ENCODE measurements at places on chromosomes 11 and 22.

DNA sequence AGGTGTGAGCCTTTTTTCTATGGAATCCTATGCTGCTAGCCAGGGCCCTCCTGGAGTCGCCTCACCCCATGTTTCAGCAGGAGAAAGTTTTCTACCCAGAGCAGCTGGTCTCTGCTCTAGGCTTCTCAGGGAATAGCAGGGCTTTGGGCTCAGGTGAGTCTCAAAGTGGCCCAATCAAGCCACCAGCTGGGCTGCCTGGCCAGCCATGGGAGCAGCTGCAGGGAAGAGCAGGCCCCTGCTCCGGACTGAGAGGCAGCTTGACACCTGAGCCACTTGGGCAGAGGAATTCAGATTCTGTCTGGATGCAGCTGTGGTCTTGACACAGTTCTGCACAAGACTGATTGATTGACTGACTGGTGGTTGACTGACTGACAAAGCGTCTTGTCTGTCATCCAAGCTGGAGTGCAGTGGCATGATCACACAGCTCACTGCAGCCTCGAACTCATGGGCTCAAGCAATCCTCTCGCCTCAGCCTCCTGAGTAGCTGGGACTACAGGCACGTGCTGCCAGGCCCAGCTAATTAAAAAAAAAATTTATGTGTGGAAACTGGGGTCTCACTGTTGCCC, 57.5 kb upstream of the ARFGAP3 start:
- DNase-seq: no peak

- DNase-seq: no peak
Measured at GRCh38 chr22:38964306-38964705, 6.9 kb downstream of the APOBEC3A start.

DNA sequence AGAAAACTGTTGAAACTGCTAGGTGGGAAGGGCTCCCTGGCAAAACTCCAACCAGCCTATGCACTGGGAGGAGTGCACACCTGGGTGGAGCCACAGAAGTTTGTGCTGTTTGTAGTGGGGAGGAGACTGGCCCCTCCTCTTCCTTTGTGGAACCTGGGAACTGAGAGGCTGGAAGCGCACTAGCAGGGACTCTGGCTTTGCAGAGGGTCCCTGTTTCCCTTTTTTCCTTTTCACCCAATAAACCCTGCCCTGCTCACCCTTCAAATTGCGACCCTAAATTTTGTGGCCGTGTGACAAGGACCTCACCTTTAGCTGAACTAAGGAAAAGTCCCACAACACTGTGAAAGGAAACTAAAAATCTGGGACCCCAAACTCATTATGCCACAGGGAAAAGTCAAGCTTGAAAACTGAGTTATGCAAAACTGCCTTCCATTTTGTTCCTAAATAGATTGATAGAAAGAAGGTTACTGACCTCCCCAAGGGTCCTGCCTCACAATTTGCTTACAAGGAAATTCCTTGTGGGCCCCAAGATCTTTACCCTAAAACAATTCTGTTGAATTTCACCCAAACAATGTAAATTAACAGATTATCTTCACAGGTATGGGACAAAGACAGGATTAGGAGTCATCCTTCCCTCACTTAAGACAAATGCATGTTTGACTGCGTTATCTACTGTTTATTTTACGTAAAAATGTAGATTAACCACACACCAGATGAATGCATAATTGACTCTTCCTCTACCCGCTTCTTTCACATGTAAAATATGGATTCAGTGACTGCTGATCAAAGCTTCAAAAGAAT, 81.0 kb downstream of the SLC36A4 start:
- no peak for DNase-seq

DNA sequence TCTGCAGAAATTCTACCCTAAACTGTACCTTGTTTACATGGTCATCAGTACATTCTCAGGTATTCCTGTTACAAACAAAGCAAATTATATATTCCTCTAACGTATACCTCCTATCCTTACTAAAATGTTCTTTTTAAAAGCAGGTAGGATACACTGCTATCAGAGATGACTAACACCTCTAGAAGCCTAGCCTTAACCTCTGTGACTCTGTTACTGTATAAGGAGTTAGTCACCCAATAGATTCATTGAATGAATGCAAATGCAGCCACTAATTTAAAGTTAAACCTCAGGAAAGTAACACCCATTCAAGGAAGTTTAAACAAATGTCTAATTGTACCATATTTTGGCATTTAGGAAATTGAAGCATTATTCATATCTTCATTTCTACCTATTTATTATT, 82.2 kb downstream of the FCHSD2 start:
- no peak for DNase-seq

DNA sequence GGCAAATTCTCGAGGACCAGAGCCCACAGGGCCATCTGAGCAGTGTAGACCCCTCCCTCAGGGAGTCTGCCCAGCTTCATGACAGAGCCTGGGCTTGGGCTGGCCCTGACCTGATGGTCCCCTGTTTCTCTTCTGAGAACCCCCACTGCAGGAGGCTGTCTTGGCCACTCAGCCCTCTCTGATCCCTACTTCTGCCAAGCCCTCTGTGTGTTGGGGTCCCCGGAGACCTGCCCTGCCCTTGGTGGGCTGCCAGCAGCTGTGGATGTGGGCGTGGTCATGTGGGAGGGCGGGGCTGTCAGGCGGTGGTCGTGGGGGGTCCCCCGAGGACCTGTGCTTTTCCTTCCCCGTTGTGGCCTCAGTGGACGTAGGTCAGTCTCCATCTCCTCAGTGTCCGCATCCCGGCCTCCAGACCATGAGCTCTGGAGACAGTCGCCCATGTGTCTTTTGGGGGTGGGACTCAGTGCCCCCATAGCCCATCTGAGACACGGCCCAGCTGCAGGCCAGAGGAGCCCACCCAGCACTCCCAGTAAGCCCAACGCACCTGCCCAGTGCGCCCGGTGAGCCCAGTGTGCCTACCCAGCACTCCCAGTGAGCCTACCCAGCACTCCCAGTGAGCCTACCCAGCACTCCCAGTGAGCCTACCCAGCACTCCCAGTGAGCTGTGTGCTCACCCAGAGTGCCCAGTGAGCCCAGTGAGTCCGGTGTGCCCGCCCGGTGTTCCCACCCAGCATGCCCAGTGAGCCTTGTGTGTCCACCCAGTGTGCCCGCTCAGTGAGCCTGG, 409.2 kb downstream of the TBC1D22A start:
- no peak for DNase-seq

- DNase-seq: no peak
Measured at GRCh38 chr11:116864531-116864930, 27.1 kb upstream of the APOA1 start.

DNA sequence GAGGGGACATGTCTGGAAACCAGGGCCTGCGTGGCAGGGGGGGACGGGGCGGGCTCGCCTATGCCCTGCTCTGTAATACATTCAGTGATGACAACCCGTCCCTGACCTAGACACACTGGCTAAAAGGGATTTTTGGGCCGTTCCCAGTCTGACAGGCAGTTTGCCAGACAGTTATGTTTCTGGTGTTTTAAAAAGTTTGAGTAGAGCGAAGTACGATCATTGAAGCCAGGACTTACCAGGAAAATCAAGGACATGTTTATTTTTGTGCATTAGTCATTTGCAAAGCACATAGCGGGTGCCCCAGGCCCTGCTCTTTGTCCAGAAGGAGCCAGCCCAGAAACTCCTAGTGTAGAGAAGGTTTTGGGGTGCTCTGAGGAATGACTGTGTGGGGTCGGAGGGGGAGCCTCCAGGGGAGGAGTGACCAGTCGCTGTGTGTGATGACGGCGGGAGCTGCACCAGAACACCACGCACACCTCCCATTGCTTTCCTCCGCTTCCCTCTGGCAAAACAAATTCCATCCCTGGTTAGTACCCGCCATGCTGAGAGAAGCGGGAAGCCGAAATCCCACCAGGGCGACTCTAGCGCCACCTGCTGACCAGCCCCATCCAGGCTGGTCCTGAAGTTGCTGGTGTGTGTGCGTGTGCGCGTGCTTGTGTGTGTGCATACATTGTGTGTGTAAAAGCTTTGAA, 50.8 kb downstream of the FBLN1 start:
- no peak for DNase-seq

- no peak for DNase-seq
Measured at GRCh38 chr22:50684986-50685385, 12.4 kb downstream of the SHANK3 start.

GRCh38 chr22:46671824-46672432, 51.7 kb downstream of the GRAMD4 start:
- DNase-seq: no peak

DNA sequence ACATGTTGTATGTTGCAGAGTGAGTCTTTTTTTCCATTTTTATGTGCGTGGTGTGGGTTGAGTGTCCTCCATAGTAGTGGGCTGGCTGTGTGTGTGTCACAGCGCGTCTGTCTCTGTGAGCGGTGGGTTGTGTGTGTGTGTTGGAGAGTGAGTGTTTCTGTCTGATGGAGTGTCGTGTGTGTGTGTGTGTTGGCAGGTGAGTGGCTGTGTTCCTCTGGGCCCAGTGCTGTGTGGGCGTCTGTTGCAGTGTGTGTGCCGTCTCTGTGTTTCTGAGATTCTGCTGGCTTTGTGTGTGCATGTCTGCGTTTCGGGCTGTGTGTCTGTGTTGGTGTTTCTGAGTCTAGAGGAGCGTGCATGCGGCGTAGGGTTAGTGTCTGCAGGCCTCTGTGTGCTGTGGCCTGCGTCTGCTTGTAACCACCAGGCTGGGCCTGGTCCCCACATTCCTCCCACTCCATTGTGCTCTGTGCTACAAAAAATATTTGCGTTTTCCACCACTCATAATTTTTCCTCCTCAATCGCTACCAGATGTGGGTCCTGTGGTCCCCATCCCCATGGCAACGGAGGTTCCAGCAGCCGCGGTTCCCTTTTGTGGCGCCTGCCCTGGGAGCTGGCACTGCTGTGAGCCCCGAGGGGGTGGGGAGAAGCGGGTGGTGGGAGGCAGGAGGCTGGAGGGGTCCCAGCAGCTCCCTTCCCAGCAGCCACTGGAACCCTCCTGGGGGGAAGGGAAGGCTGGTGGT, 15.2 kb downstream of the SCARF2 start:
- no peak for DNase-seq

DNA sequence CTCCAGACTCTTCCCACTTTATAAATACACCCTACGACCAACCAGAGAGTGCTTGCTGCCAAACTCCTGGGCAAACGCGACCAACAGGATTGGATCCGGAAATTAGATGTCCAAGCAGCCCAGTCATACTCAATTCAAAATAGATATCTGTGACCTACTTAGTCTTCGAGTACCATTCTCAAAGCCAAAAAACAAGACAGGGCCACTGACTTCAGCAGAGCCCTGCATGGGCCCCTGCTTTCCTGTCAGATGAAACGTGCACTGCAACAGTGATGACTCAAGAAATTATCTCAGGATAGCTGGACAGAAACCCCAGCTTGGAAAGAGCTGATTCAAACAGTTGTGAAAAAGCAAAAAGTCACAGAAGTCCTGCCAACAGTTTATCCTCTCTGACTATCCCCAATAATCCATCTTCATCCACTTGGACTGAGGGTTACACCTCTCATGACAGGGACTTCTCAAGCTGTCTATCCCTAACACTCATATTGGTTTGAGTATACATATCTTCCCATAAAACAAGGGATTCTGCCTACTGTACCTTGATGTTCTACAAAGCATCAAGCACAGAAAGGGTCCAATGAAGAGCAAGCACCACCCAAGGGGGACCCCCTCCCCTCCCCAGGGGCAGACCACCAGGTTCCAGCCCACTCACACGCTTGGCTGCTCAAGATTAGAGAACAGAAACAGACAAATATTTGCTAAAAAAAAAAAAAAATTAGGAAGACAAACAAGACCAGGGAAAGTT, 17.4 kb downstream of the SMCO4 start:
- DNase-seq: no peak

- DNase-seq: no peak
Measured at GRCh38 chr11:43214471-43214870, 97.3 kb upstream of the API5 start.

- DNase-seq: no peak
Measured at GRCh38 chr11:66639066-66639813, 737 bp downstream of the RBM4 start.

DNA sequence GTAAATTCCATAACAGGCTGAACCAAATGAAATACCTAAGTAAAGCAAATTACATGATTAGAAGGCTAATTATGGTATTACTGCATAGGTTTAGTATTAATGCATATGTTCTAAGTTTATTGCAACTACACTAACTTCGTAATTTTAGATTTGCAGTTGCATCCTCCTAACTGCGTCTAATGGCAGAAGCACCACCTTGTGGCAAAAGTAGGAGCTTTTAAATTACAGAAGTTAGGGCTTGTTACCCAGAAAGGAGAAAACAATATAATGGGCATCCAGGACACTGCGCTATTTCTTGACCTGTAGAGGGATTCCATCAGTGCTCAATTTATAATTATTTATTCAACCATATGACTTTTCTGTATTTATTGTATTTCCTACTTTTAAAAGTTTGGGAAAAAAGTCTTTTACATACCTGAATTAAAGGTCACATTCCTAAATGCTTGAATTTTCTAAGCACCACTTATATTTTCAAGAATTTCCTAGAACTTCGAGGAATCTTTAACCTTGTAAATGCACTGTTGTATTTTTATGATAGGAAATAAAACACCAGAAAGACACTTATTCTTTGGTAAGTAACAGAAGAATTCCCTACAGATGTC, 16.3 kb upstream of the GPR83 start:
- no peak for DNase-seq

DNA sequence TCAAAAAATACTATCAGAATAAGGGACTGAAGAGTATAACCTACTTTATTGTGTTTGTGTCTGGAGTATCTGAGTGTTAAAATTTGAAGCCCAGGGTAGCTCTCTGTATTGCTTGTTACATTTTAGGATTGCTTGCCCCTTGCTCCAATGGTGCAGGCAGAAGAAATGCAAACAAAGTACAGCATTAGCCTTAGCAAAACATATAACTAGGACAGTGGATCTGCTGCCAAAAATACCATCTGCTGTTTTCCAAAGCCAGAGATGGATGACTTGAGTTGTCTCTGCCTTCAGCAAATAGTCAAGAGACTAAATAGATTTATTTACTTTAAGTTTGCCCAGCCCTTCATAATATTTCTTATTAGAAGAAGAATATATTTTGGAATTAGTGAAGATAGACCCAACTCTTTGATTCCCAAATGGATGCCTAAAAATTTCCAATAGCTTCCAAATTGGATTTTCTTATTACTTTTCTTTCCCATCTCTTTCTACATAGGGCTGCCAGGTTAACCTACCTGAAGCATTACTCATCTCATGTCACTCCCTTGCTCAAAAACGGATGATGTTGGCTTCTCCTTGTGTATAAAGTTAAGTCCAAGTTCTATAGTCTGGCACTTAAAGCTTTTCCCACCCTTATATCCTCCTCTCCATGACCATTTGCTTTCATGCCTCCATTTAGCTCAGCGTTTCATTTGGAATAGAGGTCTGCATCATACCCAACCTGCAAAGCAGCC, 66.3 kb downstream of the LDLRAD3 start:
- no peak for DNase-seq

DNA sequence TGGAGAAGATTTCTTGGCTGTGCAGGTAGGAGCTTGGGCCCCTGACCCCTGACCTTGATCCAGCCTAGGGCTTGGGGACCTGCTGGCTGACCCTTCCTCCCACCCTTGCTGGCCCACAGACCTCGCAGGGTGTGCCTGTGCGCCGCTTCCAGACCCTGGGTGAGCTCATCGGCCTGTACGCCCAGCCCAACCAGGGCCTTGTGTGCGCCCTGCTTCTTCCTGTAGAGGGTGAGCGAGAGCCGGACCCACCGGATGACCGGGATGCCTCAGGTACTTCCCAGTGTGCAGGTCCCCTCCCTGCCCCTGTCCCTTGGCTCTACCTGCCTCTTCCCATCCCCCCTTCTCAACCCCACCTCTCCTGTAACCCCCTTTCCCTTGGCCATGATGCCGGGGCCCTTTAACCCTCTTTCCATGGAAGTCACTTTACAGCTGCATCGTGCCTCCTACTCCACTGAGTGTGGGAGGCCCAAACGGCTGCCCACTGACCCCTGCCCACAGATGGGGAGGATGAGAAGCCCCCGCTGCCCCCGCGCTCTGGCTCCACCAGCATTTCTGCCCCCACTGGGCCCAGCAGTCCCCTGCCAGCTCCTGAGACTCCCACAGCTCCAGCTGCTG, 3.8 kb downstream of the INPPL1 start:
- DNase-seq: no peak

All from nucleus accumbens (tissue), 56 donors.